Uterus (tissue), 4 donors: ENCODE measurements at places on chromosomes 1 and 21. TPM values are rescaled to one million over a fixed set of nuclear protein-coding genes. Genes with fewer than 3 reads are reported as not detected.

DNA sequence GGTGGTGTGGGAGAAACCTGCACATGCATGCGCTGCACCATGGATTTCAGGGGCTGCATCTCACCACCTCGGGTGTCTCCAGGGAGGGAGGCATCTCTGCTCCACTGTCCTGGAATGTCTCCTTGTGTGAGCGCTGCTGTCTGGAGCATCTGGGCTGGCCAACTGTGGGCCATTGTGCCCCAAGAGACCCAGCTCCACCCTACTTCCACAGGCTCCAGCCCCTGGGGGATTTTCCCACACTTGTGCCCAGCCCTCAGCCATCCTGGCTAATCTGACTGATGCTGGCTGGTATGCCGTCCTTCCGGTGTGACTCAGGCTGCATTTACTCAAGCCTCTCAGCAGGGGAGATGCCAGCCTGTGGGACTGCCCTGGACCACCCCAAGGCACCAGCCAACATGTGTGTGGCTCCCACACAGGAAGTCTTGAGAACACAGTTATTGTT, 62.0 kb downstream of the TRIM11 start:
- H3K4me1 ChIP-seq: no peaks in the 10 kb centered on the region
- DNase-seq: peak; percentile 6
- H3K27ac ChIP-seq: no peak overlapping the region
- H3K4me3 ChIP-seq: no peak overlapping the region

DNA sequence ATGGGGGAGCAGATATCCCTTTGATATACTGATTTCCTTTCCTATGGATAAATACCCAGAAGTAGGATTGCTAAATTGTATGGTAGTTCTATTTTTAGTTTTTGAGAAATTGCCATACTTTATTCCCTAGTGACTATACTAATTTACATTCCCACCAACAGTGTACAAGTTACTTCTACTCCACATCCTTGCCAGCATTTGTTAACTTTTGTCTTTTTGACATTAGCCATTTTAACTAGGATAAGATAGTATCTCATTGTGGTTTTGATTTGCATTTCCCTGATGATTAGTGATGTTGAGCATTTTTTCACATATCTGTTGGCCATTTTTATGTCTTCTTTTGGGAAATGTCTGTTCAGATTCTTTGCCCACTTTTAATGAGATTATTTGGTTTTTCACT, 620.6 kb upstream of the CAMK1G start:
- H3K4me3 ChIP-seq: no peak overlapping the region
- no peaks in the 10 kb centered on the region for H3K27me3 ChIP-seq
- H3K27ac ChIP-seq: no peak overlapping the region
- H3K4me1 ChIP-seq: no peaks in the 10 kb centered on the region

- H3K4me3 ChIP-seq: no peak overlapping the region
- no peak overlapping the region for H3K27ac ChIP-seq
- no peak for DNase-seq
- peaks cover 13% of the 10 kb centered on the region for H3K27me3 ChIP-seq
Measured at GRCh38 chr1:220908757-220909156, 29.5 kb downstream of the HLX start.

- no peak for DNase-seq
- H3K27ac ChIP-seq: no peak overlapping the region
- H3K27me3 ChIP-seq: no peaks in the 10 kb centered on the region
- H3K36me3 ChIP-seq: no peaks in the 10 kb centered on the region
- H3K4me1 ChIP-seq: peaks cover 29% of the 10 kb centered on the region
Measured at GRCh38 chr1:225828706-225829345, 18.9 kb downstream of the EPHX1 start.

DNA sequence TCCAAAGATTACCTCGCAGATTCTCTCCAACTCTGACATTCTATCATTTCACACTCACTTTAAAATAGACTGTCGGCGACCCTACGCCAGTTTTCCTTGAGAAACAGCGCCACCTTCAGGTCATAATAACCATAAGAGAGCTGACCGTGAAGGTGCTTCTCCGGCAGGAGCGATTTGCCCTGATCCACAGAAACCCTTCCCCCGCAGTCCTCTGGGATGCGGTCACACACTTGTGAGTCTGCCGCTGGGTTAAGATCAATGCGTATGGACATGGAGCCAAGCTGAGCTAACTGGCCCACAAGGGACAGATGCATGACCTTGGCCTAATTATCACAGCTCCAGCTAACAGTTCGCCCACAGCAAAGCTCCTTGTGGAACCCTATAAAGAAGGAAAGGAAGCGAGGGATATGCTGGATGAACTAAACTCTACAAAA, 32.8 kb upstream of the IFNAR2 start:
- no peak overlapping the region for H3K4me3 ChIP-seq
- H3K27me3 ChIP-seq: no peaks in the 10 kb centered on the region
- no peaks in the 10 kb centered on the region for H3K4me1 ChIP-seq
- peak overlapping the region; percentile 40 for H3K27ac ChIP-seq
- no peaks in the 10 kb centered on the region for H3K36me3 ChIP-seq

DNA sequence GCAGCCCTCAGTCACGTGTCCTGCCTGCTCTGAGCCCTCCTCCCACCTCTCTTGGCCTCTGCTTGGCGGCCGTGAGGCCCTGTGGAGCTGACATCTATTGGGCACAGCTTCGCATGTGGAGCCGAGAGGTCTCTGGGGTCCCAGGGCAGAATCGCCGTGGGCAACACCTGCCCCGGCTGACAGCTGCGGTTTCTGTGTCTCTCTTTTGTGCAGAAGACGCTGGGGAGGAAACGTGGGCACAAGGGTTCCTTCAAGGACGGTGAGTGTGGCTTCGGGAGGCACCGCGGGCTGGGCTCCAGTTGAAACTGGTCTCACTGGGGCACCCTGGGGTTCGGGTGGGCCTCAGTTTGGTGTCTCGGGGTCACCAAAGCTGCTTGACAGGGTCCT, 11.5 kb downstream of the ARHGEF16 start:
- no peaks in the 10 kb centered on the region for H3K27me3 ChIP-seq
- no peak overlapping the region for H3K27ac ChIP-seq
- H3K36me3 ChIP-seq: no peaks in the 10 kb centered on the region
- no peaks in the 10 kb centered on the region for H3K4me1 ChIP-seq
- no peak for DNase-seq

COL11A1 gene
- total RNA-seq: 0.76 TPM

DIO1 gene
- not detected for total RNA-seq
